ENCODE measurements at places on chromosomes 2 and 18. TPM values are rescaled to one million over a fixed set of nuclear protein-coding genes. Genes with fewer than 3 reads are reported as not detected.

- DNase-seq, result no peak
- no peaks in the 10 kb centered on the region for H3K4me1 ChIP-seq
- no peak overlapping the region for H3K27ac ChIP-seq
- H3K36me3 ChIP-seq, result no peaks in the 10 kb centered on the region
- H3K27me3 ChIP-seq, result no peaks in the 10 kb centered on the region
Measured at GRCh38 chr2:238504181-238504931, 77.6 kb downstream of the ASB1 start.

- peaks cover 15% of the 10 kb centered on the region for H3K4me1 ChIP-seq
- H3K4me3 ChIP-seq, result no peak overlapping the region
- H3K36me3 ChIP-seq, result no peaks in the 10 kb centered on the region
- no peak for DNase-seq
- no peaks in the 10 kb centered on the region for H3K27me3 ChIP-seq
Measured at GRCh38 chr2:196168181-196168580, 3.2 kb downstream of the STK17B start.

- peaks cover 2% of the 10 kb centered on the region for H3K36me3 ChIP-seq
- H3K4me3 ChIP-seq, result no peak overlapping the region
- no peaks in the 10 kb centered on the region for H3K27me3 ChIP-seq
- no peak for DNase-seq
Measured at GRCh38 chr2:69992310-69993047, 31.0 kb upstream of the ASPRV1 start.

- no peak overlapping the region for H3K4me3 ChIP-seq
- H3K4me1 ChIP-seq, result no peaks in the 10 kb centered on the region
- H3K27me3 ChIP-seq, result no peaks in the 10 kb centered on the region
Measured at GRCh38 chr2:199144036-199144435, 313.7 kb downstream of the SATB2 start.

DNA sequence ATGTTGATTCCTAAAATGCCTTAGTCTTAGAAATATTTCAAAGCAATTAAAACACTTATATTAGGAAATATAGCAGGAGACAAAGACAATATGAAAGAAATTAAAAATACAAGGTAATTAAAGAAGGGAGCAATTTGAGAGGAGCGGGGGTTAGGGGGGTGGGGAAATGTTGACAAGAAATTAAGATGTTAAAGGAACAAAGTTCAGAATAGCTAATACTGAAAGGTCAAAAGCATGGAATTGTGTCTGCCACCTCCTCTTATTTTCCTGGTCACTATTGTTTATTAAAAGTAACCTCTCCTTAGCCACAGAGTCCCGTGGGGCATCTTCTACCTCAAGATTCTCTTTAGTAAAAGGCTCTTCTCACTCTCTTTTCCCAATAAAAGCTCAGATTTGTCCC lies 244.1 kb downstream of the MREG start:
- no peak overlapping the region for H3K4me3 ChIP-seq
- H3K27ac ChIP-seq, result no peak overlapping the region
- H3K4me1 ChIP-seq, result no peaks in the 10 kb centered on the region
- no peaks in the 10 kb centered on the region for H3K36me3 ChIP-seq
- no peaks in the 10 kb centered on the region for H3K27me3 ChIP-seq

- H3K36me3 ChIP-seq, result peaks cover 6% of the 10 kb centered on the region
- no peak overlapping the region for H3K27ac ChIP-seq
- H3K27me3 ChIP-seq, result no peaks in the 10 kb centered on the region
- peaks cover 10% of the 10 kb centered on the region for H3K4me1 ChIP-seq
Measured at GRCh38 chr2:26269571-26270158, 24.9 kb downstream of the HADHB start.

DNA sequence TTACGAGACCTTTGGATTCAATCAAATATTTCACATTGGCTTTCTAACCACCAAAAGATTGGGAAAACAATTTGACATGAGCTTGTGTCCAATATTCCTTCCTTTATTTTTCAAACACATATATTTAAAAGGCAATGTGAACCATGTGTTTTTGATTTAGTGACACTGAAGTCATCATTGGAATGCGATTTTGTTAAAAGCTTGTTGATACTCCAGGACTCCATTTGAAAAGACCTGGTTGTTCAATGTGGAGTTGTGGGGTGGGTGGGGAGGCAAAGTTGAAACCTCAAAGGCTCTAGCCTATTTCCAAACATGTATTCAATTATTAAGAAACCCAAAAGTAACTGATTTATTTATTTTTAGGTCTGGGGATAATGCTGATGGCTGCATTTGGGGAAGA lies 114.1 kb upstream of the TRIB2 start:
- no peaks in the 10 kb centered on the region for H3K27me3 ChIP-seq
- H3K36me3 ChIP-seq, result no peaks in the 10 kb centered on the region
- H3K4me1 ChIP-seq, result no peaks in the 10 kb centered on the region
- no peak for DNase-seq

CABYR gene
- total RNA-seq, result 0.67 TPM

CDH7 gene
- total RNA-seq, result under 0.01 TPM

ONECUT2 gene
- total RNA-seq, result 5.7 TPM

TCF7L1 gene
- 1.6 TPM for total RNA-seq

STARD6 gene
- not detected for total RNA-seq

PDCD1 gene
- 0.25 TPM for total RNA-seq

All from liver (tissue), 10 donors.